ENCODE measurements at places on chromosomes 6 and 20. TPM values are rescaled to one million over a fixed set of nuclear protein-coding genes. Genes with fewer than 3 reads are reported as not detected.

UBD gene
- total RNA-seq: 0.66 TPM

DNA sequence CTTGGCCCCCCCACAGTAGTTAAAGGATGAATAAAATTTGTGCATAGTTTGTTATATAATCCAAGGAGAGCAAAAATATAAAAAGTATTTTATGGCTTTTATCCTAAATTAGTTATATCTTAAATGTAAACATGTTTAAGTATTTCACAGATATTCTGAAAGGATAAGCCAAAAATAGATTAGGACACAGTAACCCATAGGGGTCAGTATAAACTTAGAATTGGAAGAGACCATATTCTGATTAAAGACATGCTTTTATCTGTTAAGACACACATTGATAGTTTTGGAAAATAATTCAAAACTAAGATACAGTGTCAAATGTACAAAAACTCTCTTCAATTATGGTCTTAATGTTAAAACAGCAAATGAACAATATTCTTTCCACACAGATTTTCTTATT, 4.5 kb upstream of the SERINC1 start:
- no peak for DNase-seq

GRM1 gene
- 0.04 TPM for total RNA-seq

TREML2 gene
- 0.12 TPM for total RNA-seq

KIF25 gene
- 0.28 TPM for total RNA-seq

PTCHD4 gene
- total RNA-seq: 0.29 TPM

GRCh38 chr20:50313827-50314677, 123.4 kb downstream of the CEBPB start:
- DNase-seq: no peak

AGPAT4 gene
- total RNA-seq: 2.4 TPM

DNA sequence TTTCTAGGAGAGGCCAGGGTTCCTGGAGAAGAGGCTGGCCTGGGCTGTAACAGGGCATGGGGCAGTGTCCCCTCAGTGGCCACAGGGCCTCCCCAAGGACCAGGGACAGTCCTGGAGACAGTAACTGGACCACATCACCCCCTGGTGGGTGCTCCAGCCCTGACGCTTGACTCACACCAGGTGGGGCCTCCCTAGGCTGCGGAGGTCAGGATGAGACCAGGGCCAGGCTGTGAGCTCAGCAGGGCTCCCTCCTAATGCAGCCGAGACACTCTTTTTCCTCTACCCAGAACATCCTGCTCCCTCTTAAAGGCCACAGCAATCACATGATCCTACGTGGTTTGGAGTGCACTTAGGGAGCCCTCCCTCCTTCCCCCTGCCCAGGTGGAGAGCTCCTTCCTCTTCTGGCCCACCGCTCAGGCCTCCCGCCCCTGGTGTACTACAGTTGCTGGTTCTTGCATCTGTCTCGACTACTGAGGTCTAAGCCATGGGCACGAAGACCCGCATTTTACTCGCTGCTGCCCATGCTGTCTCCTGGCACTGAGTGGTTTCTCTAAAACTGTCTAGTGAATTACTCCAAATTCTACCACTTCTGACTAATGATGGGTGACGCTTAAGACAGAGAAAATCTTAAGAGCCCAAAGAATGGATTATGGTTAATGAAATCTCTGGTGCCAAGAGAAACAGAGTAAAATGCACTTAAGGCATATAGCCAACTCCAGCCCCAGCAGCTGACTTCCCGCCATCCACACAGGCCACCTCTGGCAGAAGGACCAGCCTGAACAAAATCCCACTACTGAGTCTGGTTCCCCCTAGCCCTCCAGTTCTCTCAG, 166.1 kb upstream of the CST7 start:
- DNase-seq: no peak

GRCh38 chr20:19713822-19714578, 44.1 kb upstream of the RIN2 start:
- DNase-seq: no peak

DNA sequence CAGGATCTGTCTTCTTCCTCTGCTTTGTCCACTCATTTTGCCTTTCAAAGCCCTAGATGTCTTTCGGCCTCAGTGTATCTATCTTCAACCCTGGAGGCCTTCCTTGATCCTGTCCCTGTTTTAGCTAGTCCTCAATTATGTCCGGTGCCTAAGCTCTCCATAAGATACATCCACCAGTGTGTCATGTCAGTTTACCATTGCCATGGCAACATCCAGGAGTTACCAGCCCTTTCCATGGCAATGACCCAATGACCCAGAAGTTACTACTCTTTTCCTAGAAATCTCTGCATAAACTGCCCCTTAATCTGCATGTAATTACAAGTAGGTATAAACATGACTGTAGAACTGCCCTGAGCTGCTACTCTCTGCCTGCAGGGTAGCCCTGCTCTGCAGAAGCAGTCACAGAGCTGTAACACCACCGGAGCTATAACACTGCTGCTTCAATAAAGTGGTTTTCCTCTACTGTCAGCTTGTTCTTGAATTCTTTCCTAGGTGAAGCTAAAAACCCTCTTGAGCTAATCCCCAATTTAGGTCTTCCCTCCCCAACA, 712.1 kb upstream of the AGPAT4 start:
- no peak for DNase-seq

SIRPD gene
- total RNA-seq: not detected

DEFB132 gene
- not detected for total RNA-seq

- no peak for DNase-seq
Observed at GRCh38 chr6:68649669-68650068, 14.6 kb downstream of the ADGRB3 start.

GRCh38 chr20:12433724-12434123, 516.0 kb downstream of the BTBD3 start:
- DNase-seq: no peak

GRCh38 chr6:150355932-150356331, 12.9 kb upstream of the IYD start:
- DNase-seq: no peak

DNA sequence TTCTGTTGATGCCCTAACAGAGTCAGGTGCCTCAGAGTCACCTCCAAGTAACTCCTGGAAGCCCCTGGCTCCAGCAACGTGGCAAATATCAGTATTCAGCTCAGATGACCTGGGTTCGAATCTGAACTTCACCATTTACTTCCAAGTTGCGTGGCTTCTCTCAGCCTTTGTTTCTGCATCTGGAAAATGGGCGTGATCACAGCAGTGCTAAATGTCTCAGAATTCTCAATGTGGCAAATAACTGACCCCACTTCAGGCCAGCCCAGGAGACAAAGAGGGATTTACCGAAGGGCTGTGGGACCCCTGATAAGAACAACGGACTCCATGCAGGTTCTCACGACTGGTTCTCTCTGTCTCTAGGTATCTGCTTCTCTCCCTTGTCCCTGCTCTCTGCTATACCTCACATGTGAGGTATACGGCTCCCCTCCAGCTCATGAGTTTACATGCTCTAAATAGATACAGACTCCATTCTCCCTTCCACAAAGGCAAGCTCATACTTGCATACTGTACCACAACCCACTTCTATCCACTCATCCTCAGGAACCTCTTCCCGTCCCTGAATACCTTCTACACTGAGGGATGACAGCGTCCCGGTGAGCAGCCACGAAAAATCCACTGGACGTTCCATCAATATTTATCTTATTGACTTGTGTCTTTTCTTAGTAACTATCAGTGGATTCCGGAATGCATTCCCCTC, 84.1 kb downstream of the SNX5 start:
- DNase-seq: no peak

CDH26 gene
- 0.49 TPM for total RNA-seq

GRCh38 chr6:30836431-30836866, 47.9 kb upstream of the DDR1 start:
- DNase-seq: peak; percentile 18

VWA7 gene
- total RNA-seq: 2.9 TPM

PRR18 gene
- total RNA-seq: 0.61 TPM

DNA sequence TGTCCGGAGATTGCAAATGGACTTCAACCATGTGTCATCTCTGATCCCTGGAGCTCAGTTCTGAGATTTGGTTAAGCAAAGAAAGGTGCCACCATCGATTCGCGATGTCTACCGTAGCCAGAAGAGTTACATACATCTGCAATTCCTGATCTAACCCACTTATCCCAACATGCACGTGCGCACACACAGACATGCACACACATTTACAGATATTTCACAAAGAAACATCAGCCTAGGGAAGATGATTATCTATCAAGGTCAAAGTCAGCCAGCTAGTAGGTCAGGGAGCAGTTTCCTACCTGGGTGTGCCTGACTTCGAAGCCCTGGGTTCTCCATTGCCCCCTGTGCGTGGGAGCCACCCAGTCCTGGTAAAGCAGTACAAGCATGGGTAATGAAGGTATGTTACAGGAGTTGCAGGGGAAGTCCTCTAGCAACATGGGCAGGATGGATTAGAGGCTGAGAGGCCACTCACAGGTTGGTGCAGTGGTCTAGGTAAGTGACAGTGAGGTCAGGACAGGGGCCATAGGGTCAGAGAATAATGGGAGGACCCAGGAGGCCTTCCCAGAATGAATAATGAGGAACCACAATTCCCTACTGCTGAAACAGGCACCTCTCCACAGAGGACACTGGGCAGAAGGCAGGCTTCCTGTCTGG, 85.2 kb upstream of the MYL9 start:
- no peak for DNase-seq

DNA sequence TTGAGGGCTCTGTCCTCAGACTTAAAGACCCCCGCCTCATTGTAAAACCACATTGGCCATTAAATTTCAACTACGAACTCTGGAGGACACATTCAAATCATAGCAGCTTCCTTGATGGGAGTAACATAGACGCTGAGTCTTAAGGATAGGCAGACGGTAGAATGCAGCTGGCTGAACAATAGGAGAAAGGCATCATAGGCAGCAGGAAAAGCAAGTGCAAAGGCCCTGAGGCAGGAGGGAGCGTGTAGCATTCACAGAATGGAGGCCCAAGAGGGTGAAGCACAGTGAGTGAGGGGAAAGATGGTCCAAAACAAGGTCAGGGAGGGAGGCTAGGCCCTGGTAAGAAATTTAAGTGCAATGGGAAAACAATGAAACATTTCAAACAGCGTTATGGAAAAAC, 8.6 kb upstream of the PFDN4 start:
- no peak for DNase-seq

DNA sequence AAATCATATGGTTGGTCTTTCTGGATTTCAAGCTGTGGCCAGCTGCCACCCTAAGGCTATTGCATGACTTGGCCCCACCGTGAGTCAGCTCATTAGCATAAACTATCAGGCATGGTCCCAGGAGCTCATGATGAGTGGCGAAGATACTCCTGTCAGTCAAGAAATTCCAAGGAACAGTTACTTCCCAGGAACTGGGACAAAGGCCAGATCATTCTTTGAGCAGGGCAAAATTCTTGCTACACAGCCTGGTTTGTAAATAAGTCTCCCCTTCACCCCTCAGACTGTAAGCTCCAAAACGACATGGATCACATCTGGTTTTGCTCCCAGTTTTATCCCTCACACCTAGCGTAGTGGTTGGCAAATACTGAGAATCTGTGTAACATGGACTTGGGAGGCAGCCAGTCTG, 33.0 kb upstream of the KIAA1586 start:
- no peak for DNase-seq

- no peak for DNase-seq
Observed at GRCh38 chr6:6612308-6612707, 23.8 kb downstream of the LY86 start.

- no peak for DNase-seq
Observed at GRCh38 chr6:115539531-115539930, 521.2 kb downstream of the FRK start.

DNA sequence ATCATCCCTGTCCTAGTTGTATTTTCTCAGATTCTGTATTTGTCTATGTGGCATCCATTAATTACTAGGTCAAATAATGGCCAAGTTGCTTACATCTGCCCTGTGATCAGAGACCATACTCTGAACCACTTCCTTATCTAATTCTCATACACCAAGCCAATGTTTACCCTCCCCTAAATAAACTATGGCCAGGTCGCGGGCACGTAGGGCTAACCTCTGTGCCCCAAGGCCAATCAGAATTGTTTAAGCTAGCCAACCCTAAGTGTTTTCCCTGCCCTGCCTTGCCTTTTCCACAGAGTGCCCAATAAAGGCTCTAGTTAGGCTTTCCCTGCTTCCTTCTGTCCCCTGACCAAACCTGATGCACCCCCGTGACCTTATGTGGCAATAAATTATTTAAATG, 2.8 kb upstream of the CALHM4 start:
- no peak for DNase-seq

- no peak for DNase-seq
Observed at GRCh38 chr6:93282521-93283031, 136.8 kb downstream of the EPHA7 start.

GRCh38 chr20:50141811-50142561, 11.5 kb downstream of the PEDS1 start:
- DNase-seq: no peak

LPIN3 gene
- total RNA-seq: 17.6 TPM

GRCh38 chr6:63677282-63677681, 41.7 kb downstream of the PHF3 start:
- DNase-seq: no peak

DNA sequence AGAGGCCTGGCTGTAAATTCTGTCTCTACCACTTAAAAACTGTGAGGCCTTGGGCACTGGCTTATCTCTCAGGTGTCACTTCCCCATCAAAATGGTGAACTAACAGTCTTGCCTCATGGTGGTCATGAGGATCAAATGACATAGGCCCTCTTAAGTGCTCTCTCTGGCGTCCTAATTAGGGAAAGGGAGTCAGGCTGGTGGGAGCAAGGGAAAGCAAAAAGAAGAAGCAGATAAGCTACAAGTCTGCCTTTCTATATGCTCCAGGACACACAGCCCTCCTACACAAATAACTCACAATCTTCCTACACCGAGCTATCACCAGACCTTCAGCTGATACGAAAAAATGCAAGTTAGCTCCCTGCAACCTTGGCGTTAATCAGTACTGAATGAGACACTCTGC, 19.5 kb upstream of the SLC22A16 start:
- DNase-seq: no peak

- no peak for DNase-seq
Observed at GRCh38 chr6:6750594-6751265, 162.2 kb downstream of the LY86 start.

DNA sequence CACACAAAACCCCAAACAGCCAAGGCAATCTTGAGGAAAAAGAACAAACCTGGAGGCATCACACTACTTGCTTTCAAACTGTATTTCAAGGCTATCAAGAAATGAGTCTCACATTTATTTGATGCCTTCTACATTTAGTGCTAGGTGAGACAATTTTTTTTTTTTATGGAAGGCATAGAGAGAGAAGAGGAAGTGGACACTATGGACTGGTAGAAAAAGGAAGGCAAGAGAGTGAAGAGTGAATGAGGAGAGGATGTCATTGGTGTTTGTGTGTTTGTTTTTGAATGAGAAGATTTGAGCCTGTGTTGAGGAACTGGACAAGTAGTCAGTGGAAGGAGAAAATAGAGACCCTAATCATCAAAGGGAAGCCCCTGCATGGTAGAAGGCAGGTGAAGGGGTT, 182.0 kb upstream of the JAG1 start:
- no peak for DNase-seq

- no peak for DNase-seq
Observed at GRCh38 chr6:87431263-87431662, 23.5 kb downstream of the CFAP206 start.

GRCh38 chr6:16196260-16196983, 42.0 kb upstream of the GMPR start:
- no peak for DNase-seq

GRCh38 chr6:100202417-100203194, 208.6 kb upstream of the MCHR2 start:
- DNase-seq: no peak

- DNase-seq: no peak
Observed at GRCh38 chr20:46010491-46011391, 2.0 kb downstream of the MMP9 start.

MDFI gene
- 7.4 TPM for total RNA-seq

EFCAB8 gene
- 0.19 TPM for total RNA-seq

RIMS1 gene
- total RNA-seq: 3.7 TPM

Data from pancreas (tissue), 10 donors.